ENCODE measurements at places on chromosomes 3 and 15. TPM values are rescaled to one million over a fixed set of nuclear protein-coding genes. Genes with fewer than 3 reads are reported as not detected.

RHCG gene
- not detected for total RNA-seq

ACKR4 gene
- not detected for total RNA-seq

DUOXA1 gene
- not detected for total RNA-seq

OPA1 gene
- total RNA-seq, result 105 TPM

CORO2B gene
- 0.41 TPM for total RNA-seq

CADM2 gene
- not detected for total RNA-seq

PPIP5K1 gene
- total RNA-seq, result 71.6 TPM

C3orf49 gene
- not detected for total RNA-seq

ZBED2 gene
- 546 TPM for total RNA-seq

HESX1 gene
- 0.43 TPM for total RNA-seq

DHFR2 gene
- total RNA-seq, result 11.1 TPM

OXNAD1 gene
- 20.5 TPM for total RNA-seq

WDR5B gene
- total RNA-seq, result 5.5 TPM

WWTR1 gene
- total RNA-seq, result 2.6 TPM

FRMD5 gene
- 0.09 TPM for total RNA-seq

- no peak for DNase-seq
Observed at GRCh38 chr15:30923429-30923828, 19.7 kb downstream of the FAN1 start.

- no peak for DNase-seq
Observed at GRCh38 chr3:100107221-100107814, 7.0 kb downstream of the FILIP1L start.

- DNase-seq, result no peak
Observed at GRCh38 chr15:69328739-69329138, 30.0 kb downstream of the PAQR5 start.

DNA sequence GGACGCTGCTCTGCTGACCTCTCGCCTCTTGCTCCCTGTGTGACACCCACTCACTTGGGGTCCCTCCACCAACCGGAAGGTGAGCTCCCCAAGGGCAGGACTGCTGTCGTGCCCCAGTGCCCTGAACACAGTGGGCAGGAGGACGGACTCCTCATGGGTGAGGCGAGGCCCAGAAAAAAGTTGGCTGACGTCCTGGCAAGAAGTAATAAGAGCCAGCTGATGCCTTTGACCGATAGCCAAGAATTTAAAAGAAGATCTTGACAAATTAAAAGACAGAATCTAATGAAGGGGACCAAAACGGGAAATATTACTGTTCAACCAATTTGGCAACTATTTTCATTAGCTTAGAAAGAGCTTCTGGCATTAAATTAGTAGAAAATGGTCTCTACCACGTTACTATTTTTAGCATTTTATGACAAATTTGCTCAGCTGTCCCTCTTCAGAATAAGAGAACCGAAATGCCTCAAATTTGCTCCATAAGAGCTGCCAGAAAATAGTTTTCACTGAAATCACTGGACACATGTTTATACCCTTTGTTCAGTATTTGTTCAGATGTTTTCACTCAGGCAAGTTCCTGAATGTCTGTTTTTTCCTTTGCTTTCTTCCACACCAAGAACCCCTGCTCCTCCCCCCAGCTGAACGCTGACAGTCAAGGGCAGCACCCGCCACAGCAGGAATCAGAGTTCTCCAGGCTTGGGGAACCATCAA, 60.5 kb downstream of the XXYLT1 start:
- DNase-seq, result no peak

- DNase-seq, result no peak
Observed at GRCh38 chr3:195802795-195803194, 8.9 kb downstream of the MUC4 start.

DNA sequence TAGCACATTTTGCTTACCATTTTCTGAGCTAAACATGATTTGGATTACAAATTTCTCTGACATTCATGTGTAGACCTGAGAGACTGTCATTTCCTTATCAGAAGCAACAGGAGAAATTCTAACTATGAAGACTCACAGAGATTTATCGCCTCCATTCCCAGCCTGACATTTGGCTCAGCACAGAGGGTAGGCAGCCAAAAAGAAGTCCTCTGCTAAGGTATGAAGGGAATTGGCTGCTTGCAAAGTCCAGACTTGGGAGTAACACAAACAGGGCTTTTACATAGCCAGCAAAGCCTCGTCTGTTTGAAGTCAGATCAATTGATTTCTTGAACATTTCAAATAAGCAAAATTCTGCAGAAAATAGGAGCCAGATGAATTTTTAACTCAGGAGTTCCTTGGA, 57.0 kb upstream of the CMSS1 start:
- DNase-seq, result no peak

GRCh38 chr3:10835406-10835805, 19.4 kb downstream of the SLC6A11 start:
- no peak for DNase-seq

- DNase-seq, result no peak
Observed at GRCh38 chr3:11661827-11662226, 18.1 kb upstream of the VGLL4 start.

DNA sequence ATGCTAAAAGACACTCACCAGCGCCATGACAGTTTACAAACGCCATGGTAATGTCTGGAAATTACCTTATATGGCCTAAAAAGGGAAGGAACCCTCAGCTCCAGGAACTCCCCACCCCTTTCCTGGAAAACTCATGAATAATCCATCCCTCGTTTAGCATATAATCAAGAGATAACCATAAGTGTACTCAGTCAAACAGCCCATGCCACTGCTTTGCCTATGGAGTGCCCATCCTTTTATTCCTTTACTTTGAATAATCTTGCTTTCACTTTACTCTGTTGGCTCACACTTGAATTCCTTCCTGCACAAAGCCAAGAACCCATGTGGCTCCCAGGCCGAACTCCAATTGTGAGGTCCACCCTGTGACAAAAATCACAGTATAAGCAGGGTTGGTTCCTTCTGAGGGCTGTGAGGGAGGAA, 19.1 kb upstream of the FSTL1 start:
- DNase-seq, result no peak

- no peak for DNase-seq
Observed at GRCh38 chr3:128271536-128272332, 118.5 kb downstream of the EEFSEC start.

DNA sequence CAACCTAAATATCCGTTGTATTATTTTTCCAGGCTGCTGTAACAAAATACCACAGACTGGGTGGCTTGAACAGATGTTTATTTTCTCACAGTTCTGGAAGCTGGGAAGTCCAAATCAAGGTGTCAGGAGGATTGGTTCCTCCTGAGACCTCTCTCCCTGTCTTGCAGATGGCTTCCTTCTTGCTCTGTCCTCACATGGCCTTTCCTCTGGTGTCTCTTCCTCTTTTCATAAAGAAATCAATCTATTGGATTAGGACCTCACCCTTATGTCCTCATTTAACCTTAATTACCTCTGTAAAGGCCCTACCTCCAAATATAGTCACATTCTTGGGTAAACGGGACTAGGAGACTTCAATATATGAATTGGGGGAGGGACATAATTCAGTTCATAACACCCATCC, 89.2 kb upstream of the PLCL2 start:
- no peak for DNase-seq

GRCh38 chr15:89494941-89495637, 1.3 kb downstream of the RHCG start:
- peak; percentile 18 for DNase-seq

DNA sequence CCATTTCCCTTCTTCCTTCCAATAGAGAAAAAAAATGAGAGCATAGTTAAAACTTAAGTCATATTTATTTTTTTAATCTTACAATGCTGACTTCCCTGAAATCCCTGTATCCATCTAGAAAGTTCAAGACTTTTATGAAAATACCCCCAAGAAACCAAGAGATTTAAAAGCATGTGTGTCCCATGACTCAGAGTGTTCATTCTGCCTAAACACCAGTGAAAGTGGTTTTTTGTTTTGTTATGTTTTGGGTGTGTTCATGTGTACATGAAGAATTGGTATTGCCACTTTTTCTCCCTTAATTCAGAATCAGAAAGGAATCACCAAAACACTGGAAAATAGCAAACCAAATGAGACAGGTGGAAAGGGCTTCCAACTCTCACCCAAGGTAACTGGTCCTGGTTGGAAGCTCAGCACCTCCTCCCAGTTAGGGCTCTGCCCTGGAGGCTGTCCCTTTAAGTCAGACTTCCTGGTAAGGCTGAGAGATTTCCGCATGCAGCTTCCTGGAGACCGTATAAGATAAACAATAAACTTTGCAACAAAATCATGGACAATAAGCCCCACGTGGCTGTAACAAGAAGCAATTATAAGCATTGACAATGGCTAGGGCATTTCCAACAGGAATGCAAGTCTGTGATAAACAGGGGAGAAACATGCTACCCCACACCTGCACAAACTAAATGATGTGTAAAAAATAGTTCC, 121.9 kb upstream of the ARHGEF3 start:
- DNase-seq, result peak; percentile 37

DNA sequence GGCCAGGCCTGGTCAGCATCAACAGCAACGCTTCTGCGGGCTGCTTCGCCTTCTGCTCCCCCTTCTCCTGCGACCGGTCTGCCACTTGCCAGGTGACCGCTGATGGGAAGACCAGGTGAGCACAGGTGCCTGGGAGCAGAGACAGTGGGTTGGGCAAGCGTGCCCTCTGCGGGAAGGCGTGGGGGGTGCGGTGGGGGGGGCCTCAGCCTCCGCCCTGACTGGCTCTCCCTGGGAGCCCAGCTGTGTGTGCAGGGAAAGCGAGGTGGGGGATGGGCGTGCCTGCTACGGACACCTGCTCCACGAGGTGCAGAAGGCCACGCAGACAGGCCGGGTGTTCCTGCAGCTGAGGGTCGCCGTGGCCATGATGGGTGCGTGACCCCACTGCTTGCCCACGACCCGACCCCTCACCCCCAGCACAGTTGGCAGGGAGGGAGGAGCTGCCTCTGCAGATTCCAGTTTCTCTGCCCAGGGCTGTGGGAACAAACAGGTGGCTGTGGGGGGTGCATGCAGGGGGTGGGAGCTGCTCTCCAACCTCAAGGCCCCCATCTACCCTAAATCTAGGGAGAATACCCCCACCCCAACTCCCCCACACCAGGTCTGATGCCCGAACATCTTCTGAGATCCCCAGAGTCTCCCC, 8.8 kb downstream of the STAB1 start:
- DNase-seq, result no peak

DNA sequence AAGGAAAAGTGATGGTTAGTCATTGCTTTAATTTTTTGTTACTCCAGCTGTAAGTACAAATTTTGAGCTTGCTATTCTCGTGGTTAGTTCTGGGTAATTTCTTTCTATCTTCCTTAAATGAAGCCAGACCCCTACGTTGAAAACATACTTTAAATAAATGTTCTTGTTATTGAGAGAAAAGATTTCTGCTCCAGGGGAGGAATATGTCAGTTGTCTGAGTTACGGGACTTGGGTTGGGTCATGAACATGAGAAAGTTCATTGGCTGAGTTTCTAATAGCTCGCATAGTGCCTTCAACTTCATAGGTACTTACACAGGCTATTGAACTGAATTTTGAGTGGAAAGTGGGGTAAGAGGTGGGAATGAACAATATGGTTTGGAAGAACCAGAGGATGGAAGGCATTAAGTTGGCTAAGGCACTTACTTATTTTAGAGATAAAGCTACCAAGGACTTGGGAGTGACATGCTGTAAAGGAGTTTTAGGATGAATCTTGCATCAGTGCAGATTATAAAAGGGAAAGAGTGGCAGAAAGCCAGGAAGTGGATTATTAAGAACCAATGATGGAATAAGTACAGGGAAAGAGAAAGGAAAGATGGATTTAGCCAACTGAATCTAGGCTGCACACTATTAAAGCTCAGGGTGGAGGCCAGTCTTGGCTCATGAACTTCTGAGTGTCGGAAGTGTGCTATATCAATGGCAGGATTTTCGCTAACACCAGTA, 1.4 kb downstream of the RPSA start:
- no peak for DNase-seq

GRCh38 chr3:52210550-52211046, 12.6 kb downstream of the ALAS1 start:
- DNase-seq, result no peak

DNA sequence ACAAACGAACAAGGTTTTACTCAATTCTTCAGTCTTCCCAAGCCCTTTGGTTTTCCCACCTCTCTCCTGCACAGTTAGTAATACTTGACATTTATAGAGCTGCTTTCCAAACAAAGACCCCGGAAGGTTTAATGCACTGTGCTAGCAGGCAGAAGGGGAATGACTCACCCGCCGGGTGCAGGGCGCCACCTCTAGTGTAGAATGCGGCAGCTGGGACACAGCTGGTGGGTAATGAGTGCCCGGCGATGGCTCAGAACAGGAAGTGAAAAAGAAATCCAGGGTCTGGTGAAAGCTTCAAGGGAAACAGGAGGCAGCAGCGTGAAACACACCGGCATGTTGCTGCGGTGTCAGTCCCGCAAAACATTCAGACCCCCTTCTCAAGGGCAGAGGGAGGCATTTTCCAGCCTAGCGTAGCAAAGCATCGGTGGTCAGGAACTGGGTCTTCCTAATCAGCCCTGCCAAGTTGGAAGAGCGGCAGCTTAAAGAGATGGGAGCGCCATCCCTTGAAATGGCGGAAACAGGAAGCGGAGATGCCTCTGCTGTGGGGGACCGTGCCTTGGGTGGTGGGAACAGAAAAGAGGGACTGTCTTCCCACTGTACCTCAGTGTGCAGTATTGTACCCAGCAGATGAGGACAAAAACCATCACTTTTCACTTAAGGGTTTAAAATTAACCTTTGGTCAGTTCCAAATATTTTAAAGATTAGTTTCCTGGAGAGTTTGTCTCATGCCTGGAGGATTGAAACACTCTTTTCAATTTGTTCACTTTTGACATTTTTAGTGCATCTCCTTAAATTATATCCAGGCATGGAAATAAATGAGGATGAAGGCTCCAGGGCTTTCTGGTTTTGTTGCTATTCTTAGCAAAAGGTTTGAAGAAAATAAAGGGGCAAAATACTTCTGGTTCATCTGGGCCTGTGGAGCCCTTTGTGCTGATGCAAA, 160.7 kb upstream of the MCTP2 start:
- DNase-seq, result no peak

DNA sequence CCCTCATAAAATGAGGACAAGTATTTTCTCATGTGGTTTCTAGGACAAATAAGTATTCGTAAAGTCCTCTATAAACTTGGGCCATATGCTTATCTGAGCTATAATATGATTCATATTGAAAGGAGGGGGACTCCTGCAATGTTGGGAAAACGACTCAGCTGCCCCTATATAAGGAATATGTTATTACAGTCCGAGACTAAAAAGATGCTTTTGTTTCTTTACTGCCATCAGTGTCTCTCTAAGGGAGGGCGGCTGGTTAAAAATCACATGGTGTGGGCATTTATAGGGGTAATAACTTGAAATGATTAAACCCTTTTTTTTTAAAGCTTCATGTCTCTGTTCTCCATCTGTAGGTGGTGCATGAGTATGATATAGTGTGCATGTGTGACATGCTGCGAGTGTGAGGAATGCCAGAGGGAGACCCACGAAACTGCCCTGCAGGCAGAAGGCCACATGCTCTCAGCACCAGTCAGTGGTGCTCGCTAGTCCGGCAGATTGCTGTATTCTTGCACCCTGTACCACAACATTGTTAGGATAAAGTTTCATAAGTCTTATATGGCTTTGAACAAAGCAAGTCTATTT, 256.0 kb upstream of the CTDSPL start:
- DNase-seq, result no peak

DNA sequence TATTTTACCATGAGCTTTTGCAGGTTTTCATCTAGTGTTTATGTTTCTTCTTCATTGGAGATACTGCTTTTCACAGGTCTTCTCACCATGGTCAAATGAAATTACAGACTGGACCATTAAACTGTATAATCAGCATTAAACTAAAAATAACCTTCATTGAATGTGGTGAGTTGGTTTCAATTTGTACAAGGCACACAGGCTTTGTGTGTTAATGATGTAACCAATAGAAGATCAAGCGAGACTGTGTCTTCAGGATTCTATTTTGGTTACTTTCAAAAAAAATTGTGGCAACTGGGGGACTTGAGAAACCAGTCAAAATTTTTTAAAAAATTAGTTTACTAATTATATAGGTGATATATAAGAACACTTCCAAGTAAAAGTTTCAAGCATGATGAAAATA, 54.3 kb upstream of the GCSAM start:
- no peak for DNase-seq

Data from activated T-helper 2 cell treated with anti-CD3 and anti-CD28 coated beads, Interferon-gamma antibody, Interleukin-2, Interleukin-4, amounts not matched to agents 10 μg/mL and 5 μg/mL and 100 μg/mL, durations not matched to agents 14 hours and 24 hours and 36 hours (primary cell).